ENCODE measurements at places on chromosomes 7 and 10.
A peak's percentile ranks its signal among the peaks of the same experiment; 100 is the strongest.

DNA sequence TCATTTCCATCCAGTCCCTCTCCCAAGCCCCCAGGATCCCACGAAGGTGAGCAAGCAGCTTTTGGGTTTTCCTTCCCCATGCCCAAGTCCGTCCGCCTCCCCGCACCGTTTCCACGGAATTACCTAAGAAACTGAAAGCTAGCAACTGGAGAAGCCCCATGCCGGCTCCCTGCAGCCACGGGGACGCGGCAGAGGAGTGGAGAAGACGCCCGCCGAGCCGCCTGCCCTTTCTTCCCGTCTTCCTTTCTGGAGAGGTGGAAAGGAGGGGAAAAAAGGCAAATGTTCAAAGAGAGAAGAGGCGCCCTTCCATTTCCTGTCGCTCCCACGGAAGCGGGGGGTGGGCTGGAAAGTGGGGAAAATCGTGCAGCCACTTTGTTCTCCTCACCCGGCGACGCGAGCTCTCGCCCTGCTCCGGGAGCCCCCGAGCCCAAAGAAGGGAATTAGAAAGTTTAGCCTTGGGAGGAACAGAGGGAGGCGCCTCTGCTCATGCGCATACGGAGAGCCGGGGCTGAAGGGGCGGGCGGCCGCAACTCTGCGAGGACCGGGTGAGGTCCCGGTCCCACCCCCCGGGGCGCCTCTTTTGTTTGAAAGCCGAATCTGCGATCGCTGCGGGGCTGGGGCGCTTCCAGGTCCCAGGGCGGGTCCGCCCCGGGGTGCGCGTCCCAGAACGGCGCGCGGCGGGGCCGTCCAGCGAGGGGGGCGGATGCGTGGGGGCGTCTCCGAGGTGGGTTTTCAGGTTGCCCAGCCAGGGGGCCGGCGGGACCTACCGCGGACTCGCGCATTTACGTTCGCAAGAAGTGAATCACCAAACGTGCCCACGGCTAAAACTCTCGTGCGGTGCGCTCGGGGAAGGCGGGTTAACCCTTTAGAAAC lies at the start of gene LAMB1:
LAMB1 (minus strand) TSS at position 436 of the 873 bp plus-strand sequence; CDS start at position 160, 276 bp downstream.
- peak; percentile 88 for DNase-seq

DNA sequence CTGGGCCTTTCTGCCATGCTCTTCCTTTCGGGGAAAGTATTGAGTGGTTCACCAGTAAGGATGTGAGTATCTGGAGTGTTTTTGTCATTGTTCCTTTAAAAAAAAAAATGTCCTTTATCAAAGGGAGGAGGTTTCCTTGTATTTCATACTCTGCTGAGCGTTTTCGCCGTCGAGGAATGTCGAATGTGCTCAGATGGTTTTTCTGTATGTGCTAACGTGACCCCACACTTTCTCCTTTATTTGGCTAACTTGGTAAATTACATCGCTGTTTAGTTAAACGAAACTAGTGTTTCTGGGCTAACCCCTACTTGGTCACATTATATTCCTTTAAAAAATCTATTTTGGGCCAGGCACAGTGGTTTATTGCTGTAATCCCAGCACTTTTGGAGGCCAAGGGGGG lies 45.9 kb downstream of the INPP5A start:
- DNase-seq: no peak

GRCh38 chr7:111192614-111193413 lies 101.9 kb downstream of the LRRN3 start:
- no peak for DNase-seq

GRCh38 chr10:45403151-45403550 lies 29.1 kb downstream of the ALOX5 start:
- no peak for DNase-seq

- peak; percentile 41 for DNase-seq
Observed at GRCh38 chr10:77226853-77227565, 410.6 kb downstream of the KCNMA1 start.

- DNase-seq: no peak
Observed at GRCh38 chr7:70926666-70927065, 205.3 kb upstream of the GALNT17 start.

GRCh38 chr10:8035641-8036470 lies 18.6 kb upstream of the GATA3 start:
- no peak for DNase-seq

DNA sequence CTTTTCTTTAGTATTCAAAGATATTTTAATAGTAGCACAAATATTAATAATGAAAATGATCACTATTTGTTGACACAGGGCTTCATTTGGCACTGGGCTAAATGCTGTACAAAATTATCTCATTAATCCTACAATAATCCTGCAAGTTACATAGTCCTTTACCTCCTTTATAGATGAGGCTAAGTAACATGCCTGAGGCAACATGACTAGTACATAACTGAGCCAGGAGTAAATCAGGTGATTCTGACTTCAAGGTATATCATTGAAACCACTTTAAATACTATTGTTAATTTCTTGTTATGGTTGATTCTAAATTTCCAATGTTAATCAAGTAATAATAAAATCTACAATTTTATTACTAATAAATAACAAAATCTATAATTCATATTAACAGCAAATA lies 39.8 kb downstream of the SEM1 start:
- DNase-seq: no peak

- no peak for DNase-seq
Observed at GRCh38 chr7:139431459-139431858, 52.0 kb downstream of the KLRG2 start.

GRCh38 chr10:86090807-86091206 lies 275.8 kb downstream of the GRID1 start:
- DNase-seq: no peak

- no peak for DNase-seq
Observed at GRCh38 chr7:122397381-122397780, 92.8 kb upstream of the FEZF1 start.

GRCh38 chr10:12727832-12728215 lies 273.7 kb downstream of the CCDC3 start:
- peak; percentile 31 for DNase-seq

DNA sequence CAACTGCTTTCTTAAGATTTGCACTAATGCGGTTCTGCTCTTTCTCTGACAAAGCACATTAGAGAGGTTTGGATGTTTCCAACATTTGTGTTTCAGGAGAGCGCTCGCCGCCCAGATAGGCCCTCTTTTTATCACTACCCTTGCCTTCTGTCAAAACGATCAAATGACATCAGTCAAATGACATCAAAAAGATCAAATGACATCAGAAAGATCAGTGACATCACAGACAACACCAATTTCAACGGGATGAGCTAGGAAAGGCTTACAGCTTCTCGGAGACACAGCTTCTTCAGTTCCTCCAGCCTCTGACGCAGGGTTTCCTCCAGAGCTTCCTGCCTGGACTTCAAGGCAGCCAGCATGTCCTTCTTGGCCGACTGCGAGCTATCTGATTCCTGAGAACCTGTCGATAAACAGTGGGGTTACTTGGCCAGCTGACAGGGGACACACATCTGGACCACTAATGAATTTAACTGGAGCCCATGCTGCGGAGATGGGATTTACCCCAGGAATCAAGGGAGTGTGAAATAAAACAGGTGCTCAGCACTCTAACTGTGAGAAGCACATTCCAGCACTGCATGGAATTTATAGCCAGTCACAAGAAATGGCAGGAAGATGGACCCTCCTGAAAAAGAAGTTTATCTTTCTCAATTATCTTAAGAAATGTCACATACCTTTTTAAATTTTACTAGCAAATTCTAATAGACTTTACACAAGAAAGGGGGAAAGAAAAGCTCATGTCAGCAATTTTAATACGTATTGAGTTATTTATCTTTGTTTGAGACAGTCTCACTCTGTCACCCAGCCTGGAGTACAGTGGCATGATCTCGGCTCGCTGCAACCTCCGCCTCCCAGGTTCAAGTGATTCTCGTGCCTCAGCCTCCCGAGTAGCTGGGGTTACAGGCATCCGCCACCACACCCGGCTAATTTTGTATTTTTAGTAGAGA lies 88.2 kb downstream of the PRPF18 start:
- DNase-seq: no peak

DNA sequence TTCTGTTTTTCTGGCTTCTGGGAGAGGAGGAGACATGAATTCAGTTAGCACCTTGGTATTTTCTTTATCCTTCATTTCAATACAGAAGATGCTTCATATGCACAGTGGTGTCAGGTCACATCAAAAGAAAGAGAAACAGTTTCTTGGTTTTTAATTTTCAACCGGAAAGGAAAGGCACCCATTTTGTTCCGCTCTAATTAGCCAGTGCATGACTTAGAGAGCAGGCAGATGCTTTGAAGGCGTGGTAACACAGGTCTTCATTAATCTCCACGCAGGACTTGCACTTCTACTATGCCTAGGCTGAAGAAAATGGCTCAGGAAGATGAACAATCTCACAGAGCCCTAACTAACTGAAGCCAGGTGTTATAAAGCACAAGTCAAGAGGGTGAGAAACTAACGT lies 70.4 kb upstream of the ATRNL1 start:
- DNase-seq: no peak

DNA sequence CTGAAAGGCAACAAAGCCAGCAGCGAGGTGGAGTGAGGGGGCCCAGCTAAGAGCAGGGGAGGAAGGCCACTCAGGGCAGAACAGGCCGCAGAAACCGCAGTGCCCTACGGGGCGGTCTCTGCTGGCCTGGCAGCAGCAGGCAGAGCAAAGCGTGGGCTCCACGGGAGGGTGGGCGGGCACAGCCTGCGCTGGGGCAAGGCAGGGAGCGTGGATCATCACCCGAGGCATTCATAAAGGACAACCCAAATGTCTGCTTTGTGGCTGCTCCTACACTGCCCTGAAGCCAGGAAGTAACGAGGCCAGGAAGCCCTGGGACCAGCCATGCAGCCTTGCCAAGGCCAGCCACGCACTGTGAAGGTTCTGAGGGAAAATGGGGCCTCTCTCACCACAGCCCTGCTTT lies 127.5 kb downstream of the MAD1L1 start:
- DNase-seq: no peak

GRCh38 chr10:124447751-124448466 lies 1.9 kb downstream of the NKX1-2 start:
- no peak for DNase-seq

GRCh38 chr7:22402250-22402649 lies 45.3 kb upstream of the RAPGEF5 start:
- no peak for DNase-seq

Measured in astrocyte of the spinal cord (primary cell).